Activated naive CD4-positive, alpha-beta T cell treated with anti-CD3 and anti-CD28 coated beads for 36 hours (primary cell): ENCODE measurements at places on chromosomes 4 and X. TPM values are rescaled to one million over a fixed set of nuclear protein-coding genes. Genes with fewer than 3 reads are reported as not detected.
A peak's percentile ranks its signal among the peaks of the same experiment; 100 is the strongest.

STOX2 gene
- not detected for total RNA-seq

SYTL4 gene
- total RNA-seq, result not detected

TRAPPC11 gene
- 25.0 TPM for total RNA-seq

- H3K36me3 ChIP-seq, result no peaks in the 10 kb centered on the region
- no peak for DNase-seq
- H3K27ac ChIP-seq, result peak overlapping the region; percentile 77
Observed at GRCh38 chrX:135984256-135984655, 979 bp upstream of the SLC9A6 start.

DNA sequence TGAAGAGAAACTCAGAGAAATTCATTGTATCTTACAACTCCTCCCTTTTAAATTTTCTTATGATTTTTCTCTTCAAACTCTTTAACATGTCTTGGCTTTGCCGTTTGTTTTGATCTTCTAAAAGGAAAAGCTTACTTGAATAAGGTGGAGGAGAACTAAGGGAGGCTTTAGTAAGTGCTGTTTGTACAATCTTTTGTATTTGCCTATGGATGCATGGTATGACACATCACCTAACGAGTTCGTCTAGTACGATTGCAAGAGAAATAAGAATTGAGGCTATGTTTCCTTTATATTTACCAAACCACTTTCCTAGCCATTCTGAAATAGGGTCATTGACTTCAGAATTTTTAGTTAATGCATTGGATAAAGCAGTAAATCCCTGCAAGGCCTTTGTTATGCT, 8.4 kb upstream of the BST1 start:
- peaks cover 10% of the 10 kb centered on the region for H3K27me3 ChIP-seq
- no peak for DNase-seq
- peaks cover 4% of the 10 kb centered on the region for H3K4me1 ChIP-seq
- no peak overlapping the region for H3K27ac ChIP-seq

DNA sequence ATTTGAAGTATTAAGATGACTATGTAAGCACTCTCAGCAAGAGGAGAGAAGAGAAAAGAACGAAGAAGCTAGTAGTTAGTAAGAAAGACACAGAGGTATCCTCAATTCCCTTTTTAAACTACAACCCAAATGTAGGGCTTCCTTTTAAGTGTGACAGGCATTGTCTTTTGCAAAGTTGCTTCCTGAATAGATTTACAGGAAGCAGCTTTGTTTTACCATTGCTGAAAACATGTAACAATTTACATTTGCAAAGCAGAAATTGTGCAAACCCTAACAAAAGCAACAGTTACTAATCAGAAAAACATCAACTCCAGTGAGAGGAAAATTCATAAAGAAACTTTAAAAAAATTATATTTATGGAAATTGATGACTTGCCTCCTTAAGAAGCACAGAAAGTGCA, 96.4 kb downstream of the FAM13A start:
- no peak overlapping the region for H3K4me3 ChIP-seq
- DNase-seq, result no peak
- no peaks in the 10 kb centered on the region for H3K36me3 ChIP-seq
- peaks cover 11% of the 10 kb centered on the region for H3K4me1 ChIP-seq
- no peaks in the 10 kb centered on the region for H3K27me3 ChIP-seq
- no peak overlapping the region for H3K27ac ChIP-seq
